ENCODE measurements at places on chromosomes 7 and 10.

DNA sequence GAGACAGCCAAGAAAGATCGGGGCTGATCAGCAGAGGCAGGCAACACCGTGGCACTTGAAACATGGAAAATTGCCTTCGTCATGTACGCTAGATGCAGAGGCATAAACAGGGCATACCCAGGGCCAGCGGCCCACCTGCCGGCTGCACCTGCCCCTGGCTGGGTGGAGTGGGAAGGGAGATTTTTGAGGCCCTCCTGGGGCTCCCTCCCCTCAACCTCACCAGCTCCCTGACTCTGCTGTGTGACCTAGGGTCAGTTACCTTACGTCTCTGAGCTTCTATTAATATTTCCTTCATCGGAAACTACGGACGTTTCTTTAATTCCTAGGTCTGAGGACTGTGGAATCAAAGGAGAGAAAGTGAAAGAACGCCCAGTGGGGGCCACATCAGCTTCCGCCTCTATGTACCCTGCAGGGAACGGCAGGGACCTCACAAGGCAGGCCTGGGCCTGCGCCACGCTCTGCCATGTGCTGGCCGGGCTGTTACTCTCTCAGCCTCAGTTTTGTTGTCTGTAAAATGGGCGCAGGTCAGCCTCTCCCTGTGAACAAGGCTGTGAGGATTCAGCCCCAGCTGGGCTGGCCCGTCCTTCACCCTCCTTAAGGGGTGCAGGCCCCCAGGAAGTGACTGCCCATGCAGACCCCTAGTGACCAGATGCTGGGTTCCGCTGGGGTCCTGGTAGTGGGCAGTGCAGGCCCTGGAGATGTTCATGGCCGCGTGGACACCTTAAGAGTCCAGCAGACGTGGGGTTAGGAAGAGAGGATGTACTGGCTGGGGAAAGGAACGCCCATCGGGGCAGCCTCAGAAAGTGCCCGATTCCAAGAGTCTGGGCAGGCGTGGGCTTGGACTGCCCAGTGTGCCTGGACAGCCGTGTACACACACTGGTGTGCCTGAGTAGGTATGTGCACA is 22.7 kb downstream of the ELFN1 start:
- ATAC-seq: no peak

- ATAC-seq: no peak
Observed at GRCh38 chr7:155611808-155612447, 32.5 kb upstream of the RBM33 start.

- peak; percentile 28 for ATAC-seq
Observed at GRCh38 chr10:100509241-100509840, 10.3 kb downstream of the SEC31B start.

GRCh38 chr10:95745501-95745900 is 10.5 kb upstream of the ENTPD1 start:
- no peak for ATAC-seq

DNA sequence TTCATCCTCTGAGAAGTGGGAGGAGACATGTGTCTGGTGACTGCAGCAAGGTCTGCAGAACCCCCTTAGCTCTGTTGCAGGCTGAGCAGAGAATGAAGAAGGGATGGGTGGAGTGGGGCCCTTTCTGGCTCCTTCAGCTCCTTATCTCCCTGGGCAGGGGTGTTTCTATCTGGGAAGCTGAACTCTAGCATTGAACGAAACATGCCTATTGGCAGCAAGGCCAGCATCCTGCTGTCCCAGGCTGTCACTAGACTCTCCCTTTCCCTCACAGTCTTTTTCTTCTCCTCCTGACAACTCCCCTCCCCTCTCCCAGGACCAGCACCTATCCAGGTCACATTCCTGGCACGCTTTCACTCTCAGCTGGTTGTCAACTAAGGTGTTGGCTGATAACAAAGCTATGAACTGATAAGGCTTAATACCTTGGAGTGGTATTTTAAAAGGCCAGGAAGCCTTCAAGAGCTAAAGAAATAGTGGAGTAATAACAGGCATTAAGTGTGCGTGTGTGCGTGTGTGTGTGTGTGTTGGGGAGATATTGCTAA is 128.8 kb upstream of the FZD8 start:
- no peak for ATAC-seq

- ATAC-seq: no peak
Observed at GRCh38 chr10:112812586-112812985, 137.5 kb upstream of the TCF7L2 start.

- ATAC-seq: no peak
Observed at GRCh38 chr10:1107679-1108078, 51.5 kb downstream of the WDR37 start.

DNA sequence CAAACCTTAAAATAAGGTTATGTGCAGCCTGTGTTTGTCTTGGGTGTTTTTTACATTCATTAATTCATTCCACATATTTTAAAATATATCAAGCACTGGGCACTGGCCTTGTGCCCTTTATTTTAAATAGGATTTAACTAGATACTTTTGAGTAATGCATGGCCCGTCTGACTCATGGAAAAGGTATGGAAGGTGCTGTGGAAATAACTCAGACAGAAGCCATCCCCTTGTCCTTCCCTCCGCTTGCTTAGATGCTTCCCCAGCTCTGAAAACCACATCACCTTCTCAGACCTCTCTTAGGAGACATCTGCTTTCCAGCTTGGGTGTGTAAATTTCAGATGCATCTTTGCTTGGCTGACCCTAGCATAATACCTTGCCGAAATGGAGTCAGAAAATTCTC is 30.5 kb downstream of the SLC18A2 start:
- ATAC-seq: no peak

- no peak for ATAC-seq
Observed at GRCh38 chr7:93119191-93119905, 1.6 kb upstream of the SAMD9 start.

GRCh38 chr7:116216956-116217571 is 6.7 kb downstream of the TES start:
- no peak for ATAC-seq

GRCh38 chr10:104349623-104350126 is 4.0 kb upstream of the CFAP58 start:
- ATAC-seq: no peak

GRCh38 chr7:88437132-88437531 is 130.4 kb upstream of the STEAP4 start:
- ATAC-seq: no peak

- ATAC-seq: no peak
Observed at GRCh38 chr7:4807598-4808016, 32.2 kb downstream of the AP5Z1 start.

DNA sequence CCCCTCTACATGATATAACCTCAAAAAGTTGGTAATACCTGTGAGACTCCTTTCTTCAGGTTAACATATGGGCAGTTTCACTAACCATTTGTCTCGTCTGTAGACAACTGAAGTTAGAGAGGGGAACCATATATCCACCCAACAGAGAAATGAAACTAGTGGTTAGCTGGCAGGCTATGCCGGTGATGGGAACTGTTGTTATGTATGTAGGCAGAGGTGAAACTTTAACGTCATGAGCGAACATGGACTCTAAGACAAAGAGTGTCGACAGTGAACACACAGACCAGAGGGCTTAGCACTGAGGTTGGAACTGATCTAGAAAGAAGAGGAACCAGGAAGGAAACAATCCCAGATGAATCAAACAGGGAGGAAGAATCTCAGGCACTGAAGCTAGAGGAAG is 112.4 kb downstream of the ELMO1 start:
- peak; percentile 83 for ATAC-seq

- ATAC-seq: no peak
Observed at GRCh38 chr10:70274643-70275042, 9.2 kb downstream of the NPFFR1 start.

DNA sequence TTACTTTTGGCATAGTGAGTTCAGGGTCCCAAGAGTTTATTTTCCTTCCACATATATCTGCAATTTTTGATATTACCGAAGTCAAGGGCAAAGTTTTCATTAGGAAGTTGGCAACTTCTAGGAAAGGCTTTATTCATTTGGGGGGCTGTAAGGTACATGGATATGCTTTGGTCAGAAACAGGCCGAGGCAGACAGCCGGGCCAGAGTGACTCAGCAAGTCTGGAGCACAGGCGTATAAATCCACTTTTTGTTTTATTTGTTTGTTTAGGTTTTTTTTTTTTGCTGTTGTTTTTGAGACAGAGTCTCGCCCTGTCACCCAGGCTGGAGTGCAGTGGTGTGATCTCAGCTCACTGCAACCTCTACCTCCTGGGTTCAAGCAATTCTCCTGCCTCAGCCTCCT is 3.7 kb downstream of the ZNF680 start:
- no peak for ATAC-seq

- no peak for ATAC-seq
Observed at GRCh38 chr7:79199961-79200360, 253.5 kb downstream of the MAGI2 start.

DNA sequence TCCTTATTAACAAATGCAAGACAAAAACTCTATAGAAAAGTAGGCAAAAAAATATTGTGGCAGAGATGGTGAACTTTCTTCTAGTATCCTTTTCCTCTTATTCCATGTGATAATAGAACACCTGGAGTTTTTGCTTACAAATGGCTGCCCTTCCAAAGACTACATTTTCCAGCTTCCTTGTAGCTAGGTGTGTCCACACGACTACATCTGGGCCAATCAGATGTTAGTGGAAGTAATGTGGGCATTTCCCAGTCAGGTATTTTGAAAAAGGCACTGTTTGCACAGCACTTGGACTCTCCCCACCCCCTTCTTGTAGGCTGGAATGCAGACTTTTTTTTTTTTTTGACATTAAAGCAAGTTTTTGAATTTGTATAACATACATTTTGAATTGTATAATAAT is 105.5 kb upstream of the TBX20 start:
- ATAC-seq: no peak

GRCh38 chr10:130757271-130757670 is 554.2 kb downstream of the TCERG1L start:
- no peak for ATAC-seq

GRCh38 chr7:20350996-20351692 is 20.4 kb downstream of the ITGB8 start:
- ATAC-seq: no peak
